NCI-H2107 (cell line): ENCODE measurements at places on chromosomes 16 and 17.

GRCh38 chr16:82459580-82460256 lies 167.1 kb upstream of the CDH13 start:
- DNase-seq = no peak

GRCh38 chr17:67863624-67864247 lies 38.4 kb downstream of the BPTF start:
- DNase-seq = no peak

- DNase-seq = no peak
Measured at GRCh38 chr16:66175058-66175457, 191.4 kb upstream of the CDH5 start.

GRCh38 chr16:48628359-48628985 lies 18.5 kb upstream of the N4BP1 start:
- DNase-seq = no peak

- no peak for DNase-seq
Measured at GRCh38 chr17:16912021-16912962, 59.6 kb downstream of the TNFRSF13B start.

DNA sequence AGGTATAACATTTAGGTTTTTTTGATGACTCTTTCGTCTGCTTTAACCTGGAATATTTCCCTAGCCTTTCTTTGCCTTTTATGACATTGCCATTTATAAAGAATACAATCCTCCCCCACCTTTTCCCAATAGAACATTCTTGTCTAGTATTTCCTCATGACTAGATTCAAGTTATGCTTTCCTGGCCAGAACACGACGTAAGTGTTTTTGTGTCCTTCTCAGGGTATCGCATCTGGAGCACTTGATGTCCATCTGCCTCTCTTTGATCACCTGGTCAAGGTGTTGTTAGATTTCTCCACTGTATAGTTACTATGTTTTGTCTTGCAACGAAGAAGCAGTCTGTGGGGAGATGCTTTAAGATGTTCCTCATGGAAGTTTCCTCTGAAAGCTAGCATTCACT lies 87.4 kb downstream of the MSI2 start:
- no peak for DNase-seq

DNA sequence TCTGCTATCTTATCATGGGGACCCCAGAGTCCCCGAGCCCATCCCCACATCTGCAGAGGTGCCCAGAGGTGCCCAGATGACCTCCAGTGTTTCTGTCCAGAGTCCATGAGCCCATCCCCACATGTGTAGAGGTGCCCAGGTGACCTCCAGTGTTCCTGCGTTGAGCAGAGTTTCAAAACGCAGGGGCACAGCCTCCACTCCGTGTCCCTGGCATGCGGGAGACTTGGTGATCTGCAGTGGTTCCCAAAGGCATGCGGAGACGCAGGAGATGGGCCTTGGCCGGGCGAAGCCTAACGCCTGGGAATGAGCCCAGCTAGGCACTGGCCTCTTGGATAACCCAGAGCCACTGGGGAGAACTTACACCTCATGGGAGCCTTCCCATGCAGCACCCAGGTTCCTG lies 41.3 kb downstream of the COX4I1 start:
- no peak for DNase-seq

GRCh38 chr16:80964351-80964750 lies 42.3 kb downstream of the CMC2 start:
- no peak for DNase-seq

- no peak for DNase-seq
Measured at GRCh38 chr17:83204230-83204725, 124.9 kb downstream of the METRNL start.

- DNase-seq = no peak
Measured at GRCh38 chr17:71963791-71964190, 157.0 kb upstream of the SOX9 start.

DNA sequence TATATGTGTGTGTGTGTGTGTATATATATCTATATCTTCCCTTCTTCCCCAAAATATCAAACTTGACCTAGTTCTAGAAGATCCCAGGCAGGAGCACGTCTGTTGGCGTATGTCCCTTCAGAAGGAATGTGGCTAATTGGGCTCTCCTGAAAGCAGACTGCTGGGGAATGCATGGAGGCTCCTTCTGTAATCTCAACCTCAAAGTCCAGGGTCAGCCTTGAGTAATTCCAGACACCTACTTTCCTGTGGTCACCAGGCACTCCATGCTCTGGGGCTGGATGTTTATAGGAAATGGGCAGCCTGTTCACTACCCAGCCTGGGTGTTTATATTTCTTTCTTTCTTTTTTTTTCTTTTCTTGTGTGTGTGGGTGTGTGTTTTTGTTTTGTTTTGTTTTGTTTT lies 13.4 kb downstream of the BCO1 start:
- DNase-seq = no peak

DNA sequence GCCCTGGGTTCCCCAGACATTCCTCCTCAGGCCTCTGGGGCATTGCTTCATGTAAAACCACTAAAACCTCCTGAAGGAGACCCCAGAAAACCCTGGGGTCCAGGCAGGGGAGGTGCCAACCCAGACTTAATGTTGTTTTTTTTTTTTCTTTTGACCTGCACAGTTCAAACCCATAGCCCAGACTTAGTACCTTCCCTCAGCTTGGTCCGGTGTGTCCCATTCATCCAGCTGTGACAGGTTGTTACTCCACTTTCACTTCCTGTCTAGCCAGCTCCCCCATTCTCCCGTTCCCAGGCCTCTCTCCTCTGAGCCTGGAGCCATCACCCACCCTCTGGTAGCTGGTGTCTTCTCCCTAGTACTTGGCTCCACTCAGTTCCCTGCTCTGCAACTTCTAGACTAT lies 4.8 kb downstream of the CDR2L start:
- no peak for DNase-seq

- DNase-seq = no peak
Measured at GRCh38 chr17:15168379-15168778, 96.7 kb downstream of the PMP22 start.

DNA sequence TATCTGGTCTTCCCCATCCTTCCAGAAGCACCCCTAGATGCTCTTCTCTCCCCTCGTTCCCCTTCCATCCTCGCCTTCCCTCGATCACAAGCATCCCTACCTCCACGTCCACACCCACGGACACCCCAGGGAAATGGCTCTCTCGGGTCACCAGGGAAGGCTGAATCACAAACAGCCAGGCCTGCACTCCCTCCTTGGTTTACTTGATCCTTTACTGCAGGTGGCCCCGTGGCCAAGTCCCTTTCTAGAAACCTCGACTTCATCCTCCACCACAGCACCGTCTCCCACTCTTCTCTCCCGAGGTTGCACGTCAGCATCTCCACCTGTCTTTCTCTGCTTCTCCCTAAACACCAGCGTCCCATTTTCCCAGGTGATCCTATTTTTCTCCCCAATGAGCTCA lies 6.5 kb upstream of the RBFOX3 start:
- DNase-seq = no peak

GRCh38 chr16:26497896-26498295 lies 568.8 kb upstream of the C16orf82 start:
- DNase-seq = no peak

- no peak for DNase-seq
Measured at GRCh38 chr17:56468840-56469239, 124.7 kb upstream of the NOG start.

DNA sequence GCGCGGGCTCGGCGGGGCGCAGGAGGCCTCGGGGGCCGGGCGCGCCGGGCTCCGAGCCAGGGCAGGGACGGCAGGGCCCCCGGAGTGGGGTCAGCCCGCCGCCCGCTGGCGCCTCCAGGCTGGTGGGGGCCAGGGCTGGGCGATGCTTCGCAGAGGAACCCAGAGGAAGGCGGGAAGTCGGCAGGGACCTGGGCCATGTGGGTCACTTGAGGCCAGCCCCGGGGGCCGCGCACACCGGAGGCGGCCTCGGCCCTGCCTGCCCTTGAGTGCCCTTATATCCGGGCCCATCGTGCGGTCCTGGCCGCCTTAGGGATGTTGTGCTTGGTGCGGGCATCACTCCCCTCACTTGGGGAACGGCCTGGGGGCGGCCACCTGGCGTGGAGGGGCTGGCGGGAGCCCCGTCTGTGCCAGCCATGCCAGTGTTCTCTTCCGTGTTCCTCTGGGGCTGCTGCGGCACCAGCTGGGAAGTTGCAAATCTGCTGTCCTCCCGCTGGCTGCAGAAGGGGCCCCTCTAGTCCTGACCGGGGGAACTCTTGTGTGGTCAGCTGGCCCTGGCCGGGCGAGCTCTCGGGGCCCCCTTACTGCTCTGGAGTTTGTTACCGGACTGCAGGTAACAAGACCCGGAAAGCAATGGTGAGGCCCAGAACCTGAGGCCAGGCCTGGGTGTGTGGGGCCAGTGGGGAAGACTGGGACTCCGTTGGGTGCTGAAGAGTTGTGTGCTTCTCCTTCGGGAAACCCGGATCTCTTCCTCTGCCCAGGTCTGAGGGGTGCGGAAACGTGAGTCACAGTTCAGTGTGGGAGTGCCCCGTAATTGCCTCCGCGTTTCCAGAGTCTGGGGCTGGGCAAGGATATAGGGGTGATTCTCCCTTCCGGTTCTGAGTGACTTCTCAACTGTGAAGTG lies 849 bp downstream of the CAPN15 start:
- DNase-seq = no peak

DNA sequence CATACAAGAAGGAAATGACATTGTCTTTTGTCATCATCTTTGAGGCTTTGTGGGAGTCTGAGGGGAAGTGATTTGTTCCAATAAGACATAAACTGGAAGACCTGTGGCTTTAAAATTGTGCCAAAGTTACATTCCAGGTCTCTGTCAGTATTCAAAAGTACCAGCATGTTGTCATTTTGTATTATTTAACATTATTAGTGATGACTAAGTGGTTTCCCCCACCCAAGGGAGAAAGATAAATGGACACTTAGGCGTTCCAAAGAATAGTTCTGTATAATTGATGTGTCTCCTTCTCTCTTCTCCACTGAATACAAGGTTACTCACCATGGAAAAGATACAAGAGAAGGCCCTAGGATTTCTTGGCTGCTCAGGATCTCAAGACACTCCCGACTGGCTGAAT lies 3.8 kb downstream of the CFAP97D1 start:
- no peak for DNase-seq

GRCh38 chr17:12485361-12485906 lies 180.3 kb upstream of the MYOCD start:
- DNase-seq = no peak

DNA sequence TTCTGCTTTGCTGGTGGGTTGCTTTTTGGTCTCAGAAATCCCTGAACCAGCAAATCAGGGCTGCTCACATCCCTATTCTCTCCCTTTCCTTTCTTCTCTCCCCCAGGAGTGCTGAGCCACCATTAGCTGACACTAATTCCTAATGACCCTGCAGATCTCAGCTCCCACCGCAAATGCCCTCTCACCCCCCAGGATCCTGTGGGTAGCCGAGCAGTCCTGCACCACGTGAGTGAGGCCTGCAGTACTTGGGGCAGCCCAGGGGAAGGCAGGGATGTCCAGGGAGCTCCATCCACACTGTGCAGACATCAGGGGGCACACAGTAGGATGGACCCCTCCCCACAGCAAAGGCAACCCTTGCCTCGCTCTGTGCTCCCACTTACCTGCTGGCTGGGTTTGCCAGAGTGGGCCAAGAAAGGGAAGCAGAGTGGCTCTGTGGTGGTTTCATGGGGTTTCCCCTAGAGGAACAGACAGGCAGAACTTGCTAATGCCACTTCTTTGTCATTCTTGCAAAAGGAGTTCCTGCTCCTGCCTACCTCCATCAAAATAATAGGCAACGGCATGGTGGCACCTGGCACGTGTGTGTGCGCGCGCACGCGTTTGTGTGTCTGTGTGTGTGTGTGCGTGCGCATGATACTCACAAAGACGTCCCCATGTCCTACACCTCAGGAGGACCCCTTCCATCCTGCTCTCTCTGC lies 135.6 kb downstream of the GAS7 start:
- no peak for DNase-seq

DNA sequence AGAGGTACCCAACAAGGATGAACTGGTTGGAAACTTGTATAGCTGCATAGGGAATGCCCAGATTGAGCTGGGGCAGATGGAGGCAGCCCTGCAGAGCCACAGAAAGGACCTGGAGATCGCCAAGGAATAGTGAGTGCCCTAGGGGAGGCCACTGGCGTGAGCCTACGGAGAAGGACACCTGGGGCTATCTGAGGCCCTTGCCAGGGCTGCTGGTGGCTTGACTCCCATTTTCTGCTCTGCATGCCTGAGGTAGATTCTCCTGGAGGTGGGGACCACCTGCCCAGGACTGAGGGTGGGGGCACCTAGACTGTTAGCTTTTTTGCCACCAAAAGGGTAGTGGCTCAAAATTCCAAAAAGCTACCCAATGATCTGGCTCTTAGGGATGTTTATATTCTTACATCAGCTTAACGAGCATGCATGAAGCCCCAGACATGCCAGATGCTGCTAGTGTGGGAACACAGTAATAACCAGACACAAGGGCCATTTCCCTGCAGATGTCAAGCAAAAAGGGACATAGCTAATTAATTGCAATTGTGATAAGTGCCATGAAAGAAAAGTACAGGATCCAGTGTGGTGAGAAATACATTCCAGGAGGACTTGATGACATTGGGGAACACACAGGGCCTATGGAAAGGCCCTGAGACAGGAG lies 8.8 kb downstream of the ODAD4 start:
- no peak for DNase-seq

DNA sequence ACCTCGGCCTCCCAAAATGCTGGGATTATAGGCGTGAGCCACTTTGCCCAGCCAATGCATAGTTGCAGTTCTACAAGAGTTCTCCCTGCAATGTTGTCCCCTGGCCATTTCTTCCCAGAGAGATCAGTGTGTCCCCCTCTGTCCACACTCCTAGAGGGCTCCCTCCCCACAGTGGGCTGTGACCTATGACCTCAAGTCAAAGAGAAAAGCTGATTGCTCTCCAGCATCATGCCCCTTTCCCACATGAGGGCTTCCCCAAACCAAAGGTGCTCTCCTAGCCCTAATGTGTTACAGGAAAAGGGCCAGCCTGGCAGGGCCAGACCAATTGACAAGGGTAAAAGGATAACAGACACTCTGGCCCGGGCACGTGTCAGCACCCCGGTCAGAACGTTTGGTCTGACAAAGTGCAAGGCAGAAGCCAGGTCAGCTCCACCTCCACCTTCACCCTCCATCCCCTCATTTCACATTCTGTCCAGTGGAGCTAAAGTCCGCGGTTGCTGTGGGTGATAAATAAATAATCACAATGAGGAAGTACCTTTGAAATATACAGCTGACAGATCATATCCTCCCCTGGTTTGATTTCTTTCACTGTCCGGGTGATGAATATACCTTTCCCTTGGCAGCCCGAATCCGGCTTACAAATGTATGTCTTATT lies 17.8 kb downstream of the TTLL6 start:
- no peak for DNase-seq

- peak; percentile 78 for DNase-seq
Measured at GRCh38 chr17:81519284-81520020, 6.9 kb upstream of the ACTG1 start.

DNA sequence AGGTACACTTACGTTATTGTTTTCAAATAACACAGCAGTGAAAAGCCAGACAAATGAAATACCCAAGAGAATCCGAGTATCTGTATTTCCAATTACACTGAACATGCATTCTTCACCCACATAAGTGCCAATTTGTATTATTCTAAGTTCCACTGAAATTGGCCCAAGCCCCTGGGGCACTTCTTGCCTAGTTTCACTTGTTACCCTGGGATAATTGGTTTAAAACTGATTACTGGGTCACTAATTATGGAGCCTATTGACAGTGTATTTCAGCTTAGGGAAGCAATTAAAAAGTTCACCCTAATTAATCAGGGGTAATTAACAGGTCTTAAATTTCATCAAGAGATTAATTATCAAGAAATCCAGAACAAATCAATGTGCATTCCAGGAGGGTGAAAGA lies 60.5 kb upstream of the HS3ST2 start:
- no peak for DNase-seq
